Myometrial cell (primary cell): ENCODE measurements at places on chromosomes 2 and 18. TPM values are rescaled to one million over a fixed set of nuclear protein-coding genes. Genes with fewer than 3 reads are reported as not detected.

Gene LOXHD1
- not detected in 2 replicates for total RNA-seq

Gene SLC9A4
- not detected in 2 replicates for total RNA-seq

Gene AQP4
- total RNA-seq = not detected in 2 replicates

Gene TEX44
- not detected in 2 replicates for total RNA-seq

Gene ABCG5
- total RNA-seq = not detected in 2 replicates

Gene TBR1
- total RNA-seq = not detected in 2 replicates

Gene KYNU
- total RNA-seq = 4.3 and 6.0 TPM in 2 replicates

Gene SLC19A3
- not detected in 2 replicates for total RNA-seq

Gene PLCD4
- total RNA-seq = 0.29 and 0.35 TPM in 2 replicates

Gene SMIM21
- not detected in 2 replicates for total RNA-seq
